ENCODE measurements at places on chromosomes 4 and X. TPM values are rescaled to one million over a fixed set of nuclear protein-coding genes. Genes with fewer than 3 reads are reported as not detected.

Gene RGN
- total RNA-seq: not detected

Gene TMPRSS11E
- total RNA-seq: not detected

Gene CXCL9
- total RNA-seq: not detected

Gene ADAM29
- not detected for total RNA-seq

Gene WAS
- 0.21 TPM for total RNA-seq

Gene TMEM271
- not detected for total RNA-seq

Gene CT45A2
- not detected for total RNA-seq

Gene SOWAHD
- total RNA-seq: 0.21 TPM

Gene EDA2R
- 11.9 TPM for total RNA-seq

Gene GPR50
- 0.17 TPM for total RNA-seq

Gene GPR78
- total RNA-seq: 0.17 TPM

Gene MAGEC1
- total RNA-seq: not detected

Gene RAB9B
- total RNA-seq: not detected

Gene POU3F4
- not detected for total RNA-seq

Gene FAM149A
- total RNA-seq: 1.7 TPM

Gene CXCL1
- total RNA-seq: 9.1 TPM

Gene NXF2B
- total RNA-seq: not detected

Gene TMPRSS11A
- not detected for total RNA-seq

Gene XAGE1A
- total RNA-seq: 36.0 TPM

Gene RHOXF1
- not detected for total RNA-seq

Gene SPANXN3
- not detected for total RNA-seq

Gene FAM53A
- 0.50 TPM for total RNA-seq

Gene SPANXA2
- not detected for total RNA-seq

Measured in A549 treated with CORT108297 at 1 μM for 4 hours (cell line).